Activated CD4-positive, alpha-beta T cell treated with anti-CD3 and anti-CD28 coated beads, Interleukin-2, Interleukin-6, amounts not matched to agents 100 ng/mL and 50 ng/mL, durations not matched to agents 16 hours and 8 hours (primary cell): ENCODE measurements at places on chromosomes 7 and 10.

DNA sequence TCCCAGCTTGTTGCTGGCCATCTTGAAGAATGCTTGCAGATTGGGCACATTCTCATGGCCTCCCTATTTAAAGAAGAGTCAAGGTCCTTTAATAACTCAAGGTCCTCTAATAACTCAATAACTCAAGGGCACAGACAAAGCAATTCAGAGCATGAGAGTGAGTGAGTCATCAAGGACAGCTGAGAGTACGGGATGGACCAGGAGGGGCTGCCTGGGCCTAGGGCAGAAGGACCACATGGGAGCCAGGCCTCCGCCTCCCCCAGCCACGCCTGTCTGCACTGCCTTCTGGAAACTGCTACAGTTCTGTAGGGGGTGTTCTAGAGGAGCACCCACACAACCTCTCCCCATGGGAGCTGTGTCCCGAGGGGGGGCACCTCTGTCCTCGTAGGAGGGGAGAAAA lies 48.9 kb downstream of the ZNF503 start:
- DNase-seq = no peak

DNA sequence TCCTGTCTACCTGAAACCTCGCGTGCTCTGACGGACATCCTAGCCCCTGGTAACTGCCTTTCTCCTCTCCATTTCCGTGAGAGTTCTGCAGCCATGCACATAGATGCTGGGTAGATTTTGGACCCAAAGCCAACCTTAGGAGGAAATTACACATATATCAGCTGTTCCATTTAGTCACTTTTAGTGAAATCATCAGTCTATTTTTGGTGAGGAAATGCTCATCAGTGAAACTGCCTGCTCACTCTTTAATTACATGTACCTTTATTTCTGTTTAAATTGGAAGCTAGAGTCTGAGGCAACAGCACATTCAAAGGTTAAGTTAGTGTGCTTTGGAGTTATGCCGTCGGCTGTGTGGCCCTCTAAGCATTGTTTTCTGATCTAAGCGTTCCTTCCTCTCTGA lies 231.3 kb downstream of the WDR37 start:
- DNase-seq = no peak

DNA sequence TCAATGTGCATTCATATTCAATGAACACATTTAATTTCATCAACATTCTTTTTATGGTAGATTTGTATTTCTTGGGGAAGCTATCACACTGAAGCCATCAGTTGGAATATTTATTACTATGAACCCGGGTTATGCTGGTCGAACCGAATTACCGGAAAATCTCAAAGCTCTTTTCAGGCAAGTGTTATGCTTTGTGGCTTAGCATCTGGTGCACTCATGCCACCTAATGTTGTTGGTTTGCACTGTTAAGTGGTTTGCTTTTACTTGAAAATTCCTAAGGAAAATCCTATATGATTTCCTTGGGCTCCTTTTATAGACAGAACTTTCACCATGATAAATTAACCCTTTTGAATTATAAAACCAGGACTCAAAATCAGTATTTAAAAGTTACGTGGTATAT lies 147.9 kb downstream of the DNAH11 start:
- no peak for DNase-seq

DNA sequence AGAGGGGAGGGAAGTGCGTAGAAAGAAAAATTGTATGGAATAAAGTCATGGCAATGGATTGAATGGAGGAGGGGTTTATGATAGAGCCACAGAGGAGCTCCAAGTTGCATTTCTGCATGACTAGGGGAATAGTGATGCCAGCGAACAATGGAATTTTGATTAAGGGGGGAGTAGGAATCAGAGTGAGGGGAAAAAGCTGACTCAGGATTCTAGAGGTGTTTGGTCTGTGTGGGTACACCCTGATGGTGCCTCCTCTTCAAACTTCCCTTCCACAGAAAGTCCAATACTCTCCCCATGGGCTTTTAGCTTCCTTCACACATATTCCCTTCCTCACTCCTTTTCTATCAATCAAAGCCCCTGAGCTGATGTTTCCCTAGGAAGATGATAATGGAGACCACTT lies 1.8 kb upstream of the KEL start:
- DNase-seq = no peak

- no peak for DNase-seq
Observed at GRCh38 chr10:101647255-101647654, 47.7 kb downstream of the FBXW4 start.

GRCh38 chr7:18831419-18831818 lies 286.0 kb downstream of the TWIST1 start:
- DNase-seq = no peak

- no peak for DNase-seq
Observed at GRCh38 chr7:26489391-26489790, 197.7 kb downstream of the SNX10 start.

DNA sequence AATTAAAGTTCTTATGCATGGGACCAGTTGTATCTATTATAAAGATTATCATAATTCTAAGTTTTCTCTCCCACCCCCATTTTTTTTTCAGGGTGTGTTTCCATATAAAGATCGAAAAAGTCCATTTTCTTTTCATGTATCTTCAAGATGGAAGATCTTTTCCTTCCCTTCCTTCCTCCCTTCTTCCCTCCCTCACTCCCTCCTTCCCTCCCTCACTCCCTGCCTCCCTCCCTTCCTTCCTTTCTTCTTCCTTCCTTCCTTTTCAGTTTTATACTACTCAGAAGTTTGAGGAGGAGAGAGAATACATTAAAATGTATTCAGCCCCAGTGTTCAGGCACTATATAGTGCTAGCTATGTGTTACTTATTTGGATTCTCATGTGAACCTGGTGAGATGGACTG lies 98.0 kb downstream of the POLL start:
- DNase-seq = no peak

- DNase-seq = no peak
Observed at GRCh38 chr10:129850790-129851189, 113.3 kb downstream of the EBF3 start.

- no peak for DNase-seq
Observed at GRCh38 chr7:86534641-86535040, 109.1 kb upstream of the GRM3 start.

GRCh38 chr7:152910545-152911225 lies 151.1 kb downstream of the ACTR3B start:
- DNase-seq = no peak

DNA sequence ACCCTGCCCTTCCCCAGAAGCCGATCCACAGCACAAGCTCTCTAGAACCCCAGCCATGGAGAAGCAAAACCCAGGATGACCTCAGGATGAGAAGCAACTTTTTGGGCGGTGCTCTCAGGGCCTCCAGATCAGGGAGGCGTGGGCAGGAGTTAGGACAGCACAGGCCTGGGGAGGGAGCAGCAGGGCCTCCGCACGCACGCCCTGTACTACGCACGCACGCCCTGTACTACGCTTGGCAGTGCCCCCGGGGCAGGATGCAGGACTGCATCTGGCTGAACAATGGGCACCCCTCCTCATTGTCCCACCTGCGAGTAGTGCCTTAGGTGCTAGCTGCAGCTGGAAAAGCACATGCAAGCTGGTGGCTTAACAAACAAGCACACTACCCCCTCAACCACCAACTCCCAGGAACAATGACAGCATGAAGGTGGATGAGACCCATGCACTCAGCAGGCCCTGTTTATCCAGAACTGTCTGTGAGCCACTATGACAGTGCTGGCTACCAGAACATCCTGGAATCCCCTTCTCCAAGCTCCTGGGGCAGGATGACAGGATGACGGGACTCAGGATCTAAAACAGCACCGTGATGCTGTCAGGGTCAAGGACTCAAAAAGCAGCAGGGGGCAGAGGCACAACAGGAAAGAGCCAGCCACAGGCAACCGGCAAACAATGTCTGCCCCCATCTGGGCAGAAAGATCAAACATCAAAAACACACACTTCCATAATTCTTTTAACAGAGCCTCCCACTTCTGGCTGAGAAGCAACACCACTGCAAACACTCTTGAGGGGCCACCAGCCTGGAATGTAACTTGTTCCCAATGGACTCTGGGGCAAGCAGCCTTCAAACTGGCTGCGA lies 11.8 kb downstream of the PODXL start:
- no peak for DNase-seq

DNA sequence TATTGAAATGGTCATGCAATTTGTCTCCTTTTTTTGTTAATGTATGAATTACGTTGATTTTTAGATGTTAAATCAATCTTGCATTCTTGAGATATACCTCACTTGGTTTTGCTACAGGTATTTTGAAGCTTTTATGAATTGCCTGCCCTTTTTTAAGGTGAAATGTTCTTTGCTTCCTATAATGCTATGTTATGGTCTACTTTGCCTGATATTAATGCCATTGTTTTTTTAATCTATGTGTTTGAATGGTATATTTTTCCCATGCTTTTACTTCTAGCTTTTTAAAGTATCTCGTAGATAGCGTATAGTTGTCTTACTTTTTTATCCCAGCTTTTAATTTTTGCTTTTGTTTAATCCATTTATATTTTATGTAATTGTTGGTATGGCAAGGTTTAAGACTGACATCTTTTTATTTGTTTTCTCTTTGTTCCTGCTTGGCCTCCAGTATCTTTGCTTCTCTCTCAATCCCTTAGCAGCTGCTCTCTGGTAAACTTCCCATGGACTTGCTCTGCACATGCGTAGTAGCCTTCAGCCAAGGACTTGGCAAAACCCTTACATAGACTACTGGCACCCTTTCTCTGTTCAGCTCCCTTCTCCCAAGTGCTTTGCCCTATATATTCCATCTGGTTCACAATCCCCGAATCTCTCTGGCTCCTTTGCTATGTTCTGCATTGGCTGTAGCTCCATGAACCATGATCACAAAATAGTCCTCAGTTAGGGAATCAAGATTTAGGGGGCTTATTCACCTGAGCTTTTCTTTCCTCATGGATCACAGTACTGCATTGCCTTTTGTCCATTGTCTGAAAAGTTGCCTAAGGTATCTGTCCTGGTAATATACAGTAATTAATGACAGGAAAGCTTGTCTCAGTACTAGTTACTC lies 8.4 kb downstream of the TRIM24 start:
- no peak for DNase-seq

- no peak for DNase-seq
Observed at GRCh38 chr7:29478687-29479240, 84.9 kb upstream of the PRR15 start.

DNA sequence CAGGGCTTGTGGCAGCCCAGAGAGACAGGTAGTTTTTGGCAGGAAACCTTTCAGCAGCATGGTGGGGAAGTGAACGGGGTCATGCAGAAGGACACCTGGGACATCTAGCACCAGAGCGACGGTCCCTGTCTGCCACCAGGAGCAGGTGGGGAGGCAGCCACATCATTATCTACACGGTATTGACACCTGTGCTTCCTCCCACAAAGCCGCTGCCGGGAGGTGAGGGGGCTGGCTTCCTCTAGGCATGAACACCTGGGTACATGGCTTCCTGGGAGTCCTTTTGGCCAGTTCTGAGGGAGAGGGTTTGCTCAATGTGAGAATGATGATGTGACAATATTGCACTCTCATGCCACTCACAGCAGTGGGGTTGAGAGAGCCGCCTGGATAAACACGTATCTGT lies 275.2 kb downstream of the ACTR3B start:
- DNase-seq = no peak

GRCh38 chr7:127594490-127594889 lies 954 bp downstream of the FSCN3 start:
- no peak for DNase-seq

DNA sequence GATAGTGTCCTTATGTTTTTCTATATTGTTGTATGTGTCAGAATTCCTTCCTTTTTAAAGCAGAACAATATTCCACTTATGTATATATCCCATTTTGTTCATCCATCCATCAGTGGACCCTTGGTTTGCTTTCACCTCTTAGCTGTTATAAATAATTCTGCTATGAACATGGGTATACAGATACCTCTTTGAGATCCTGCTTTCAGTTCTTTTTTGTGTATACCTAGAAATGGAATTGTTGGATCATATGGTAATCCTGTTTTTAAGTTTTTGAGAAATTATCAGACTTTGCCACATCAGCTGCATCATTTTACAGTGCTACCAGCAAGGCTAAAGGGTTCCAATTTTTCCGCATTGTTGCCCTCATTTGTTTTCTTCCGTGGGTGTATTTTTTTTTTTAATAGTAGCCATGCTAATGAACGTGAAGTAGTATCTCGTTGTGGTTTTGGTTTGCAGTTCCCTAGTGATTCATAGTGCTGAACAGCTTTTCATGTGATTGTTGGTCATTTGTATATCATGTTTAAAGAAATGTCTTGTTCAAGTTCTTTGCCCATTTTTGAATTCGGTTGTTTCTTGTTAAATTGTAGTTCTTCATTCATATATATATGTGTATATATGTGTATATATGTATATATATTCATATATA lies 87.8 kb downstream of the LCOR start:
- no peak for DNase-seq

- DNase-seq = no peak
Observed at GRCh38 chr7:20839987-20840386, 53.3 kb upstream of the SP8 start.

GRCh38 chr10:73646598-73647041 lies 5.3 kb upstream of the MYOZ1 start:
- no peak for DNase-seq

DNA sequence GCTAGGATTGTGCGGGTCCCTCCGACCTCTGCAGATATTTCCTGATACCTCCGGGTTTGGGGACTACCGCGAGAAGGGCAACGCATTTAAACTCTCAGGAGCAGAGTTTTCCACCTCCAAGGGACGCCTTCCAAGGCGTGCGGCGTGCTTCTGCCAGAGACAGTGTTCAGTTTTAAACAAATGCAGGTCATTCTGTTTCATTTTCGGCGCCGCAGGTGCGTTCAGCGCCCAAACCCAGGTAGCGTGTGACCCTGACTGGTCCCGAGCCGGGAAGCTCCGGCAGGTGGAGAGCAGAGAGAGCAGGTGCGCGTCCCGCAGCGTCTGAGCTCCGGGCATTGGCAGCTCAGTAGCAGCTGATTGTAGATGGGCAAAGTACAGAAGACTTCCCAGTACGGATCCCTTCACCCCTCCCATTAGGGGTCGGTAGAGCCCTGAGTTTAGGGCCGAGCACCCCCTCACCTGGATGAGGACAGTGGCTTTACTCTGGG lies 1.4 kb upstream of the CYP26A1 start:
- DNase-seq = no peak

DNA sequence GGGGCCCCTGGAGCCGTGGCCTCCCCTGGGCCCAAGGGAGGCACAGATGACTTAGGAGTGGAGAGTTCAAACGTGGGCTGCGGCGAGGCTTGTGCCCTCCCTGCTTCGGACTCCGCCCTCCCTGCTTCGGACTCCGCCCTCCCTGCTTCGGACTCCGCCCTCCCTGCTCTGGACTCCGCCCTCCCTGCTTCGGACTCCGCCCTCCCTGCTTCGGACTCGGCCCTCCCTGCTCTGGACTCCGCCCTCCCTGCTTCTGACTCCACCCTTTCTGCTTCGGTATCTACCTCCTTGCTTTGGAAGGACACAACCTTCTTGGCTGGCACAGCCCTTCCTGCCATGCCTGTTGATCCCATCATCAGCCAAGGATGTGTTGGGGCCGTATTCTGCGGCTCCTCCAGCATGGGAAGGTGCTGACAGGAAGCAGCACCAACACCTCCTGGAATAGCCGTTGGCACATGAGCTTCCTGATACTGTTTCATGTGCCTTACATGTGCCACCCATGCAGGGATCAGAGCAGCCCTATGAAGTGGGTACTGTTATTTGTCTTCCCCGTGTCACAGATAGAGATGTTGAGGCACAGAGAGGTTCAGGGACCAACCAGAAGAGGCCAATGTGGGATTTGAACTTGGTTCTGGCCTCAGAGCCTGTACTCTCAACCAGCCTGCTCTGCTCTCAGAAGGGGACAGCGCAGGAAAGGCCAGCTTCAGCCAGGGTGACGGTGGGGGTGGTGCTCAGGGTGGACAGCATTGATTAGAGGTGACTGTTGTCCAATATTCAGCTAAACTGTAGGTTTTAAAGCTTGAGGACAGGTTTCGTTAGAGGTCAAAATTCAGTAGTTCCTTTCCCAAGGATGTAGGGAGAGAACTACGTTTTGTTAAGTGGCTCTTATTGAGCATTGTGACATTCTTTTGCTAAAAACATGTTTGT lies 114.5 kb downstream of the NKX6-2 start:
- DNase-seq = no peak
